ENCODE measurements at places on chromosomes 12 and 14.

DNA sequence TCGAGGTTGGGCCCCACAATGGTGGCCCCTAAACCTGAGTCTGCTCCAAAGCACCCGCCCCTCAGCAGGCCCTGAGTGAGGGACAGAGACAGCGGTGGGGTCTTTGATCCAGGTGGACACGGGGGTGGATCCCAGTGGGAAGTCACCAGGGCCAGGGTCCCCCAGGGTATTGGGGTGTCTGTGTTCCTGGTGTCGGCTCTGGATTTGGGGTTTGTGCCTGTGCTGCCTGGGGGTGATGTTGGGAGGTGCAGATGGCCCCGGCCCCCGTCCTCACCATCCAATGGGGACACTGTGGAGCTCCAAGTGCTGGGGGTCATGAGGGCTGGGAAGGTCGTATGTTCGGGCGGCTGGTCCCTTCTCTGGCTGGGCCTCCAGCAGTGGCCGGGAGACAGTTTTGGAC, 354.2 kb downstream of the TMEM121 start:
- DNase-seq: no peak

DNA sequence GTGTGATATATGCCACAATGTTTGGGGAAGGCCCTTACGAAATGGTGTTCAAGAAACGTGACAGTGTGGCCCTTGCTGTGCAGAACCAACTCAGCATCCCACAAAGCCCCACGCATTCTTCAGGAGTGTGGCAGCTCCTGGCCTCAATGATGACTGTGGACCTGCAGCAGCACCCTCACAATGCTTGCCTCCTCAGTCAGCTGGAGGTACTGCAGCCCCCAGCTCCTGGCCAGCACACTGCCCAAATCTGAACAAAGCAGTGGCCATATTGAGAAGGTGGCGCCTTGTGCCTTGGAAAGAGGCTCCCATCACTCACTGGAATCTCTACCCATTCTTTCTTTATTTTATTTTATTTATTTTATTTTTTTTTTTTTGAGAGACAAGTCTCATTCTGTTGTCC, 10.4 kb downstream of the POLE2 start:
- no peak for DNase-seq

DNA sequence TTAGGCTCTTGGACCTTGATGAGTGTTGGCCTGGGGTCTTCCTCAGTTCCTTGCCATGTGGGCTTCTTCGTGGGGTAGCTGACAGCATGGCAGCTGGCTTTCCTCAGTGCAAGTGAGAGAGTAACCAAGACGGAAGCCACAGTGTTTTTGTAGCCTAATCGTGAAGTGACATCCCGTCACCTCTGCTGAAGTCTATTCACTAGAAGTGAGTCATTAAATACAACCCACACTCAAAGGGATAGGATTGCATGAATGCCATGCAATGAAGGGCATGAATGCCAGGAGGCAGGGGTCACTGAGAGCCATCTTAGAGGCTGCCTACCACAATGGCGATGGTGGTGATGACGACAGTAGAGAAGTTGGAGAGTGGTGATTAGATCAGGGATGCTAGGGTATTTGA, 13.5 kb upstream of the ASIC1 start:
- DNase-seq: no peak

GRCh38 chr14:24816929-24817211, 182.9 kb upstream of the GZMB start:
- no peak for DNase-seq

GRCh38 chr12:97313471-97314190, 149.0 kb upstream of the RMST start:
- DNase-seq: peak; percentile 13

DNA sequence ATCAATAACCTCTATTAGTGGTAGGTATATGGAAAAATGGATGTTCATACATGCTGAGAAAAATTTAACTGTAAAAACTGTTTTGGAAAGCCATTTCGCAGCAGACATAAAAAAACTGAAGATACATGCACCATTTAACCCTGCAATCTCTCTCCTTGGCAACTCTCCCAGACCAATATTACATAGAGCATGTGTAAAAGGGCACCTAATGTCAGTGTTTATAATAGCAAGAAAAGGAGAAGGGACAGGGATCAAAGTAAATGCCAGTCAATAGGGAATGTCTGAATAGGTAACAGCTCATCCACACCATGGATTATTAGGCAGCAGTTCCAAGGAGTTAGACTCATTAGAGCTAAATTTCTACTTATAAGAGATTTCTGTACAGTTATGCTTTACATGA, 77.2 kb downstream of the BTG1 start:
- no peak for DNase-seq

GRCh38 chr12:31868965-31869364, 90.2 kb upstream of the RESF1 start:
- DNase-seq: no peak

GRCh38 chr12:31736472-31736871, 7.7 kb upstream of the AMN1 start:
- peak; percentile 81 for DNase-seq

DNA sequence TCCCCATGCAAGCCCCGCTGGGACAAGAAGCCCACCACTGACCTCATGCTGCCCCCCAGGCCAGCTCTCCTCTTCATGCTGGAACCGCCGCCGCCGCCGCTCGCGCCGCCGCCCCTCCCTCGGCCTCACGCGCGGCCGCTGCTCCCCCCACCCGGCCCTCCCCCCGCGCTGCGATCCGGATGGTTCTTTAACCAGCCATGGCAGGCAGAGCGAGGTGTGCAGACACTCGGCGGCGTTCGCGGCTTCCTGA, at the start of gene DCAF5:
Gene DCAF5, minus strand, starts transcription at position 218 of the 250 bp plus-strand sequence. Its CDS starts 141 bp downstream, at position 77.
- peak; percentile 92 for DNase-seq

GRCh38 chr14:36067428-36068187, 108.9 kb downstream of the PTCSC3 start:
- DNase-seq: no peak

GRCh38 chr14:33717866-33718265, 233.0 kb downstream of the EGLN3 start:
- peak; percentile 30 for DNase-seq

GRCh38 chr12:70366581-70367257, 629 bp downstream of the KCNMB4 start:
- DNase-seq: peak; percentile 42

DNA sequence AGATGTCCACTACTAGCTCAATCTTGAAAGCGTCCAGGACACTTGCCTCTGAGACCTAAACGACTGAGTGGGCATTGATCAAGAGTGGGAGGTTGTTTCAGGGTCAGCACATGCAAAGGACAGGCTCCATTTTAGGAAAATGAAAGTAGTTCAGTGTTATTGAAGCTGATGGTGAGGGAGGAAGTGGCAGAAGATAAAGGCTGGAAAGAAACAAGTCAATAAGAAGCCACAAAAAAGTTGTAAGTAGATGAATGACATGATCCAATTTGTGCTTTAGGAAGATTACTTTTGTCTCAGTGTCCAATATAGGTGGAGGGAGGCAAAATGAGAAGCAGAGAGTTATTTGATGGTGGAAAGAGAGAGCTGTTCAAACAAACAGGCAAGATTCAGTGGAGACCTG, 22.0 kb downstream of the GPR65 start:
- no peak for DNase-seq

GRCh38 chr14:48622980-48623379, 947.6 kb upstream of the MDGA2 start:
- DNase-seq: no peak

GRCh38 chr14:68975667-68976066, 3.4 kb downstream of the ACTN1 start:
- DNase-seq: peak; percentile 46

DNA sequence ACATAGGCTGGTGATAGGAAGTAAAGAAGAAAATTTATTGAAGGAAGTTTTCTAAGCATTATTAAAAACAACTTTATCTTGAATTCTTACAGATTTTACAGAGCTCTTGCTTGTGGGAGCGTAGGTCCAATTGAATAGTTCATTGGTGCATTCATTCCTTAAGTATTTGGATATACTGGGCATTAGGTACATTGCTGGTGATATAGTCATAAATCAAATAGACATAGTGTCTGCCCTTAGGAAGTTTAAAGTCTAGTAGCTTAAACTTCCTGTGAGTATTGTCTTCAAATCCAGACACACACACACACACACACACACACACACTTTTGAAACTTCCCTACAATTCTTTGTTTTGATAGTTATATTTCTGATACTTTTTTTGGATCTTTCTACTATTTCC, 226.7 kb downstream of the FUT8 start:
- DNase-seq: no peak

GRCh38 chr12:52355176-52355575, 12.1 kb downstream of the KRT85 start:
- peak; percentile 85 for DNase-seq

DNA sequence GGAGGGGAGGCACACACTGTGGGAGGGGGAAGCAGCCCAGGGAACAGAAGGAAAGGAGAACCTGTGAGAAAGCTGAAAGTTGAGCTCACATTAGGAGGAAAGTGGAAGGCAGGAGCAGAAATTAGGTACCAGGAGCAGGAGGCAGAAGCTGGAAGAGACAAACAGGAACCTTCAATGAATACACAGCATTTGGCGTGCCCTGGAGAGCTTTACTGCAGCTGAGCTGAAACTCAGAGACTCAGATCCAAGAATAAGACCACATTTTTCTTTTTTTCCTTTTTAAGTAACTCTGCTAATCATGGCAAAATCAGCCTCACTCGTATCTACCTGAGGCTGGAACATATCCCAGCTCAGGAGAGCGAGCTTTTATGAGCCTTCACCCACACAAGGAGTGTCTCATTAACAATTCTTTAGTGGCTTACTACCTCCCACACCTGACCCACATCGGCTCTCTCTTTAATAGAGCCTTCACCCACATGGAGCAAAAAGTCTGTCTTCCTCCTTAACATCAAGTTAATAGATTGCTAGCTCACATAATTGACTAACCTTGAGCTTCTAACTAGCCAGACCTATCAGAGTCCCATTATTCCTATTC, 18.2 kb upstream of the CERS5 start:
- no peak for DNase-seq

GRCh38 chr14:90299408-90299807, 32.3 kb downstream of the NRDE2 start:
- DNase-seq: no peak

- no peak for DNase-seq
These were observed 33.4 kb downstream of the TMTC1 start for GRCh38 chr12:29750131-29750927.

DNA sequence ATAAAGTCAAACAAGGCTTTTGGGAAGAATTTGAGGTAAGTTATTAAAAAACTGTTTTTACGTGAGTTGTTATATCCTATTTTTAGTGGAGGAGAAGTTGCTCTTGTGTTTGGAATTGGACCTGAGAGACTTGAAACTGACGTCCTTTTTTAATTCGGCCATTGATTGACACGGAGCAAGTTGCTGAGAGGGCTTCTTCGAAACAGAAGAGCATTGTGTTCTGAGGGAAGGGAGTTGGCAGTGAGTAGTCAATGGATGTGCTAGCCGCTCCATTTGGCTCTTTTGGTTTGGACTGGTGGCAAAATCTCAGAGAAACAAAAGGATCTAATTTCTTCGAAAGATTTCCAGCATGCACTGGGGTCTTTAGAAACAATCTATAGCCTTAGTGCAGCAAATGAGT, 37.3 kb downstream of the PTPN11 start:
- no peak for DNase-seq

DNA sequence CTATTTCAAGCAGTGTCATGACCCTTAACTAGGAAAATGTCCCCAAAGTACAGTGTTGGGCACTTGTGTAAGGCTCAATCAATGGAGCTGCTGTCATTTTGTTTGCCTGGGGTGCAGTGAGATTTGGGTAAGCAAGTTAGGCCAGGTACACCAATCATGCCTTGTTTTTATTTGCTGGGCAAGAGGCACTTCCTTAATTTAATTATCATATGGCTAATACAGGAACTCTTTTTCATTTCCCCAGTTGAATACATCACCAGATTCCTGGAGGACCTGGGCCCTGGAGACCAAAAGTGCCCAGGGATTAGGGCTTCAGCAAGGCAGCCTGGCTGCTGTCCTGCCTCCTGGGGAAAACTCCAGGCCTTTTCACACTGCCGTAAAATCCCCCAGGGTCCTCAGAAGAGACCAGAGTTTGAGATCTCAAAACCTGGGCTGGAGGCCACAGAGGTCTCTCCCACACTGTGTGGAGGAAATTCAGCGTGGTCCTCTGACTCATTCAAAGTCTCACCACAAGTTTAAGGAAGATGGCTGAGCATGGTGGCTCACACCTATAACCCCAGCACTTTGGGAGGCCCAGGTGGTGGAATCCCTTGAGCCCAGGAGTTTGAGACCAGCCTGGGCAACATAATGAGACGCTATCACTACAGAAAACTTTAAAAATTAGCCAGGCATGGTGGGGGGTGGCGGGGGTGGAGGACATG, 28.4 kb upstream of the FOXN3 start:
- no peak for DNase-seq

GRCh38 chr14:64764641-64765520, 60.7 kb downstream of the PLEKHG3 start:
- DNase-seq: peak; percentile 73

- no peak for DNase-seq
These were observed 18.1 kb downstream of the BCL11B start for GRCh38 chr14:99253890-99254289.

GRCh38 chr14:36315159-36315853, 5.1 kb downstream of the MBIP start:
- no peak for DNase-seq

- no peak for DNase-seq
These were observed 138.5 kb downstream of the CCER1 start for GRCh38 chr12:90816353-90817089.

DNA sequence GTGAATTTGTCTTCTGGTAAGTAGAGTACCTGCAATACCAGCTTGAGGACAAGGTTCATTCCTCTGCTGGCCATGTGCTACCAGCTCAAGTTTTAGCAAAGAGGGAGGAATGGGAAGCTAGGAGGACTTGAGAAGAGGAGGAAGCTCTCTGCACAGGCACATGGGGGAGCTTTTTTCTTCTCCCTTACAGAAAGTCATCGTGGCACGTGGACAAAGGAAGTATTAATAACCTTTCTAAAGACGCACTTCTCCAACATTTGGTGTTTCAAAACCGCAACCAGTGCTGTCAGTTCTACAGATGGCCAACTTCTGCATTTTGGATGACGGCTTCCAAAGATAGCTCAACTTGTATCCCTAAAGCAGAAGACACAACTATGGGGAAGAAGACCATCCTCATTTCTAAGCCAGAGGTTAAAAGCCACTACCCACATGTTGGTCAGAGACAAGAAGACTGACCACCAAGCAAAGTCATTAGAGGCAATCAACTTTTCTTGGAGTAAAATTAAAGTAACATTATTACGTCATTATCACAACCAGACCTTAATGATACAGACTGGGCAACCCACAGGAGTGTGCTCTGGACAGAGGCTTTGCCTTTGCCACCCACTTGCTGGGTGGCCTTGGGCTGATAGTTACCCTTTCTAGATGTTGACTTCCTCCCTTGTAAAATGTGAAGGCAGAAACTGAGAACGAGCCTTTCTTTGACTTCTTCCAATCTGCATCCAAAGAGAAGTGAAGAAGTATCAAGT, 12.3 kb upstream of the TMED10 start:
- peak; percentile 83 for DNase-seq
